ENCODE measurements at places on chromosomes 3 and 15. TPM values are rescaled to one million over a fixed set of nuclear protein-coding genes. Genes with fewer than 3 reads are reported as not detected.

MME gene
- 174 TPM for total RNA-seq

BLM gene
- total RNA-seq, result 2.8 TPM

- DNase-seq, result no peak
These were observed 26.4 kb downstream of the FGD5 start for GRCh38 chr3:14845180-14845579.

GRCh38 chr15:84598250-84598649 is 2.6 kb upstream of the ZSCAN2 start:
- no peak for DNase-seq

GRCh38 chr3:169041677-169042171 is 621.8 kb downstream of the MECOM start:
- no peak for DNase-seq

- DNase-seq, result no peak
These were observed 30.1 kb downstream of the MYRIP start for GRCh38 chr3:39839484-39839883.

DLL4 gene
- 5.8 TPM for total RNA-seq

DNA sequence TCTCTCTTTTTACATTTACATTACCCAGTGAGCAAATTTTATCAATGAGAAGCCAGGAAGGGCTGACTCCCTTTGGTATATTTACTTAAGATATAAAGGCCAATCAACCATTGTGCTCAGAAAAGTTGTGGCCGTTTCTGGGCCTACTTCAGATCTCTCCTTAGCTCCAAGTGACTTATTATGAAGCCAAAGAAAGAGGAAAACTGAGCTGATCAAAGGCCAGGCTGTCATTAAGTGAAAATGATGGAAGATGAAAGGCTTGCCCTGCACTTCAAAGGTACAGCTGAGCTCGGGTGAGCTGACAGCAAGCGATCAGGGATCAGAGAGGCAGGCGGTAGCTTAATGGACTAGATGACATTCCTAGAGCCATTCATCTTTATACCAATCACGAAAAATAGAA is 24.8 kb downstream of the VGLL4 start:
- DNase-seq, result no peak

PLIN1 gene
- total RNA-seq, result 947 TPM

DNA sequence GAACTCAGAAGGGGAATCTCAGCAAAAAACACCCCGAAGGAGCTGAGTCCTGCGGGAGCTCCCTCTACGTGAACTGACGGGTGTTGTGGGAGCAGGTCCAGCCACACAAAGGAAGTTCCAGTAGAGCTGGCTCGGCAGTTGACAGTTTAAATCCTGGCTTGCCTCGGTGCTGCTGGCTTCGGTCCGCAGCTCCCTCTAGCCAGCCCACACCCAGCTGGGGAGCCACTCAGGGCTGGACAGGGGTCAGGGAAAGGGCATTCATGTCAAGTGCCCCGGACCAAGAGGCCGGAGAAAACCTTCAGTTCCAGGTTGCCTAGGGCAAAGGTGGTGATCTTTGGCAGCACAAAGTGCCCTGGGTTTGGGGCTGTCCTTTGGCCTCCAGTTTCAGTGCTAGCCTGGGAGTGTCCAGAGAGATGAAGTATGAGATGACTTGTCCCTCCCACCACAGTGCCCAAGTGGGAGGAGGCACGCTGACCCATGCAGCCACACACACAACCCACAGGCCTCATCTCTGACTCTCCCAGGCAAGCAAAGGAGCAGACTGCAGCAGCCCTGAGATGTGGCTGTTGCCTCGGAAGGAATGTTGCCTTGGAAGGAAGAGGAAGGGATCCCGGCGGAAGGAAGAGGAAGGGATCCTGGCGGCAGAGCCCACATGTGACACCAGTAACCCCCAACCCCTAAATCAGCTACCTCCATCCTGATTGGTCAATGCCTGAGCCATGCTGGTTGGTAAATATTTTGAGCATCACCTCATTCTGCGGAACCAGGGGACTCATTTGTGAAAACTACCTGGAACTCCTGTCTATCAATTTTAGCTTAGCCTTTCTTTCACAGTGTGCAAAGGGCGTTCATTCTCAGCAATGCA is 13.9 kb upstream of the ANPEP start:
- no peak for DNase-seq

- no peak for DNase-seq
These were observed 46.6 kb downstream of the CPNE4 start for GRCh38 chr3:131988209-131988608.
